ENCODE measurements at places on chromosomes 11 and 22.

DNA sequence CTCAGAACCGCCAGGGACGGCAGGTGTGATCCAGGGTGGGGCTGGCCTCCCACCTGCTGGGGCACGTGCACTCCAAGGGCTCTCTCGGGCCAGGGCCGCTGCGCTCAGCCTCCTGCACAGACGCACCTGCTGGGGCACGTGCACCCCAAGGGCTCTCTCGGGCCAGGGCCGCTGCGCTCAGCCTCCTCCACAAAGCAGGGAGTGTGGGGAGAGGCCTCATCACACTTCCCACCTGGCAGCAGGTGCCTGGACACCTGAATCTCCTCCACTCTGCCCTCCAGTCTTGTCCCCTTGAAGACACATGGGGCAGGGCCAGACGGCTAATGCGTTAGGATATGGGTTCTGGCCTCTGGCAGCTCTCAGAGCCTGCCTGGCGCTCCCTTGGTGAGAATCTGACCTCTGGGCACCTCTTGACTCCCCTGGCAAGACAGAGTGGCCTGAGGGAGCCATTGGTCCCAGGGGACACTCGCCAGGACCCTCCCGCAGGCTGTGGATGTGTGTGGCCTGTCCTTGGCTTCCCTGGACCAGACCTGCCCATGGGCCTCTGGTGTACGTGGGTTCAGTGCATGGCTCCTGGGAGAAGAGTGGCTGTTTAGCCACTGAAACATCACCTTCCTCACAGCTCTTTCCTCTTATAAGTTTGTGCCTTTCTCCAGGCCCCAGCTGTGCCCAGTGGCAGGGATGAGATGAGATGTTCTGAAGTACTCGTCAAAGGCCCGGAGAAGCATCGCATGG is 73.5 kb downstream of the BRD1 start:
- DNase-seq, result no peak

DNA sequence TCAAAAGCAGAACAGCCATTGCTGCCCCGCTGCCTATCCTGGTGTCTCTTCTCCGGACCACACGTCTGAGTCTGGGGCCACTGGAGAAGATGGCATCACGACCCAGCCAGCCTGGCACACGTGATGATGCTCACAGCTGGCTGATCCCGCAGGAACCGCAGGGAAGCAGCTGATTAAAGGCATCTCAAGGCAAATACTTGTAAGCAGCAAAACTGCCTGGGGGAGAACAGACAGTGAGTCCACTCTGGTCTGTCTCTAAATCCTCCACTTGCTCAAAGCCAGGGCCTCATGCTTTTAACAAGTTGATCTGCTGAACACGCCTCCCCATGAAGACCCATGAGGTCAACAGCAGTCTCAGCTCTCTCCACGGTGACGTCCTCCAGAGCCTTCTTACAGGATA is 108.6 kb downstream of the BRD1 start:
- DNase-seq, result no peak

DNA sequence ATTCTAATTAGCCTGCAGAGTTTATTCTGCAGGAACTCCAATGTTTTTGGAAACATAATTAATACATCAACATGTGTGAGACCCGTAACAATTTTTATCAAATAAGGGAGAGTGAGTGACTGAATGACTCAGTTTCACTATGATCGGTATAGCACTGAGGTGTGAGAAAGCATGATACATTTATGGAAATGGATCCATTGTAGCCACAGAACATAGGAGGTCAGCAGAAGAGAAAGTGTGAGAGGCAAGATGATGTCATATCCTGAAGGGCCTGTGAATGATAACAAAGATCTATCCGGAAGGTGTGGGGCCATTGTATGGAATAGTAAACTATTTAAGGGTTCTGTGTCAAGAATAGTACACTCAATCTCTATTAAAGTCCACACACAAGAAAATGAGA is 1406.1 kb upstream of the TENM4 start:
- no peak for DNase-seq

GRCh38 chr11:70445605-70446004 is 47.3 kb downstream of the CTTN start:
- no peak for DNase-seq

DNA sequence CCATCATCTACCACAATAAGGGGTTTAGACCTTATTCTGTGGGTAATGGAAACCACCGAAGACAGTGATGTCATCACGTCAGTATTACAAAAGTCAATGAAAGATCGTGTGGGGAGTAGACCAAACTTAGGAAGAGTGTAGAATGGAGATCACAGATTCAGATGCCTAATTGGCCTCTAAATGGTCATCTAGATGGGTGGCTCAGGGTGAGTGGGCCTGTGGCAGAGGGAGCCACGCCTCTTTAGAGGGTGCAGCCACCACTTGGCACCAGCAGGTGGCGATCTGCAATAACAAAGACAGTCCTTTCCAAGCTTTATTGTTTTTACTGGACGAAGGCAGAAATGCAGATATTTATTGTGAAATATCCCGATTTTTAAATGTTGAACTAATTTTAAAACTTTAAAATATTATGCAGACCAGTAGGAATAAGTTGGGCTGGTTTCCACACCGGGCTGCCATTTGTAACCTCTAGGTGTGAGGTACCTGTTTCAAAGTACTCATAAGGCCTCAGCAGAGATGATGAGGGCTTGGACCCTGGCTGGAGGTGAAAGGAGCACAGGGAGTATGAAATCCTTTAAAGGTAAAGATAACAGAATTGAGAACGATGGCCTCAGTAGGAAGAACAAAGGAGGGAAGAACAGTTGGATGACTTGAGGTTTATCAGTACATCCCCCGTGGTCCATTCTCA is 222.0 kb downstream of the DBX1 start:
- no peak for DNase-seq

GRCh38 chr11:48008951-48009270 is 28.6 kb downstream of the PTPRJ start:
- DNase-seq, result no peak

GRCh38 chr11:49208006-49208721 is at the start of gene FOLH1:
Gene FOLH1, minus strand, starts transcription at chr11:49208602. Its CDS starts 193 bp downstream, at chr11:49208409.
- DNase-seq, result peak; percentile 56

DNA sequence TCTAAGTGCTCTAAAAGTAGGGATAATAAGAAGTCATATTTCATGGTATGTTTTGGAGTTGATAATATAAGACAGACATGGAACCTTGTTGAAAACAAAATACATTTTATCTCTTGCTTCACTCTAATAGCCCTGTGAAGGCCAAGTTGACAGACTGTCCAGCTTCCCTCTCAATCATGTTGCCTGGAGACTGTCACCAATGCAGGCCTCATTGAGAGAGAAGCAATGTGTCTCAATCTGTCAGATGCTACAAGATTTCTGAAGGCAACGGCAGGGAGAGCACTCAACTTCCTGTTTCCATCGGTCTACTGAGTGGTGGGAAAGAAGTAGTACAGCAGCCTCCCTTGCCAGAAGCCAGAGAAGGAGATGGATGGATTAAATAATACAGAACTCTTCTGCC is 23.6 kb upstream of the FJX1 start:
- DNase-seq, result no peak

- DNase-seq, result no peak
Observed at GRCh38 chr22:24407884-24408283, 19.5 kb upstream of the ADORA2A start.

GRCh38 chr11:17010851-17011420 is 3.3 kb downstream of the PLEKHA7 start:
- DNase-seq, result no peak

- no peak for DNase-seq
Observed at GRCh38 chr11:112805658-112806057, 155.6 kb upstream of the NCAM1 start.

DNA sequence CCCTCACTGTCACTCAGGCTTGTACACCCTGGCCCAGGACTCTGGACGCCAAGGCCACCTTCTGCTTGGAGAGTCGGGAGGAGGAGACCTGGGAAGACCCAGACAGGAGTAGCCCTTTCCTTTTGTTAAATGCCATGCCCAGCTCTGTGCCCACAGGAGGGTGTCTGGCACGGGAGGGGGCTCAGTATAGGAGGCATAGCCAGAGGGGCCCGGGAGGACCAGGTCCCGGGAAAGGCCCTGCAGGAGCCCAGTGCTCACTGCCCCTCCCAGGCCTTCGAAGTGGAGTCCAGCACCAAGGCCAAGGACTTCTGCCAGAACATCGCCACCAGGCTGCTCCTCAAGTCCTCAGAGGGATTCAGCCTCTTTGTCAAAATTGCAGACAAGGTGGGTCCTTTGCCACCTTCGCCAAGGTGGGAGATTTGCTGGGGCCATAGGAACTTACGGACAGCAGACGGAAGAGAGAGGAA is 79.0 kb downstream of the MYO7A start:
- no peak for DNase-seq

- DNase-seq, result no peak
Observed at GRCh38 chr11:45518833-45519535, 146.4 kb downstream of the CHST1 start.

DNA sequence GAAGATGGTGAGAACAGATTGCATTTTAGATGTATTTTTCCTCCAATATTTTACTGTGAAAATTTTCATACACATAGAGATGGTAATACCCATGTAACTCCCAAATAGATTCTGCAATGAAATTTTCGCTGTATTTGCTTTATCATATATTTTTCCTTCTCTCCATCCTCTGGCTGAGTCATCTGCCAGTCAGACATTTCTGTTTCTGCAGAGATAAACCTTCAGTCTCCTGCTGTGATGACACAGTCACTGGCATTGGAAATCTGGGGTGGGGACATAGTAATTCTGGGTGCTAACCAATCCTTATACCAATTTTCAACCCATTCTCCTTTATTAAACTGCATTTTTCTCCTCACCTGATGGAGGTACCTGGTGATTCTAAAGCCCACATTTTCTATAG is 33.7 kb downstream of the SVIP start:
- no peak for DNase-seq

GRCh38 chr11:130218501-130219070 is 59.0 kb downstream of the ST14 start:
- no peak for DNase-seq

- no peak for DNase-seq
Observed at GRCh38 chr11:114161486-114162250, 102.2 kb downstream of the ZBTB16 start.

DNA sequence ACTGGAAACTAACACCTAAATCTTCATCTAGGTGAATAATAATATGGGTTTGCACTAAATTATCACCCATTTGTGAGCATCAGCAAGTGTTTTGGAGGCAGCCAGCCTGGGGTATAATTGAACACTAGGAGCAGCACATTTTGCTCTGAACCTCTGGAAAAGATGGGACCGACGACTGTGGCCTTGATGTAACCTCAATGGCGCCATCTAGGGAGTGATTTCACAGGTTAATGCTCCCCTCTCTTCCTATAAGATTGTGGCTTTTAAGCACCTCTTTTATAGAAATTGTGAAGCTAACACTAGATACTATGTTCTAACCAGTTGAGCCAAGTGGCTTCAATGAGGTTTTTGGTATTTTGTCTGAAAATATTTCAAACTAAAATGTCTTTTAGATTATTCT is 203.7 kb downstream of the NELL1 start:
- no peak for DNase-seq

GRCh38 chr11:77127235-77127911 is 673 bp upstream of the MYO7A start:
- DNase-seq, result no peak

DNA sequence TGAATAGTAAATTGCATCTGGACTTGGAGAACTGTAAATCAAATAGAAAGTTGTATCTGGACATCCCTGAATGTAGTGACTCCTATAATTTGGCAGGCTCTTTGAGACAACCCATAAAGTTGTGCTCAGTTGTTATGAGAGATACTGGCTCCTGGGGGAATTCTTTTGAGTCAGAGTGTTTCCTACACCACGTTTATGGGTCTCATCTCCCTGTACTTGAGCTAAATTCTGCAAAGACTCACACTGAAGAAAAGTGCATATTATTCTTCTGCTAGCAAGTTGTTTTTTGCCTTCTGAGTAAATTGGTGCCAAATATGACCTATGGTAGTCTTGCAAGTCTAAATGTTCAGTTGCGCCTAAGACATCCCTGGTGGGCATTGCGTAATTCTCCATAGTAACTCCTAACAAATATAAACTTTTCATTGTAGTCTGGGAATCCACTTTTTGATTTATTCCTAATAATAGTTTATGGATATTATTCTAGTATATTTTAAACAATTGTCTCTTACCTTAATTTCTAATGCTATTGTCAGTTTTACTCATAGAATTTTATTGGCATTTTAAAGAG is 5.0 kb downstream of the ZNF215 start:
- DNase-seq, result no peak

DNA sequence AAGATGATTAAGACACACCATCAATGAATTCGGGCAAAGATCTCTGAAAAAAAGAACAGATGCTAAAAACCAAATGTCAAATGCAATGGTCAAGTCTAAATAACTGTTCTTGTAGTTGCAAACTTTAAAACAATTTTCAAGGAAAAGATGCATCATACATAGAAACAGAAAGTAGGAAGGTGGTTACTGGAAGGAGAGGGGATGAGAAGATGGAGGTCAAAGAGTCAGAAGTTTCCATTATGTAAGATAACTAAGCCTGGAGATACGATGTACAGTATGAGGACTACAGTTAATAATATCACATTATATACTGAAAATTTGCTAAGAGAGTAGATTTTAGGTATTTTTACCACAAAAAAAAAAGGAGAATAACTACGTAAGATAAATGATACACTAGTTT is 27.1 kb downstream of the CWF19L2 start:
- DNase-seq, result no peak

DNA sequence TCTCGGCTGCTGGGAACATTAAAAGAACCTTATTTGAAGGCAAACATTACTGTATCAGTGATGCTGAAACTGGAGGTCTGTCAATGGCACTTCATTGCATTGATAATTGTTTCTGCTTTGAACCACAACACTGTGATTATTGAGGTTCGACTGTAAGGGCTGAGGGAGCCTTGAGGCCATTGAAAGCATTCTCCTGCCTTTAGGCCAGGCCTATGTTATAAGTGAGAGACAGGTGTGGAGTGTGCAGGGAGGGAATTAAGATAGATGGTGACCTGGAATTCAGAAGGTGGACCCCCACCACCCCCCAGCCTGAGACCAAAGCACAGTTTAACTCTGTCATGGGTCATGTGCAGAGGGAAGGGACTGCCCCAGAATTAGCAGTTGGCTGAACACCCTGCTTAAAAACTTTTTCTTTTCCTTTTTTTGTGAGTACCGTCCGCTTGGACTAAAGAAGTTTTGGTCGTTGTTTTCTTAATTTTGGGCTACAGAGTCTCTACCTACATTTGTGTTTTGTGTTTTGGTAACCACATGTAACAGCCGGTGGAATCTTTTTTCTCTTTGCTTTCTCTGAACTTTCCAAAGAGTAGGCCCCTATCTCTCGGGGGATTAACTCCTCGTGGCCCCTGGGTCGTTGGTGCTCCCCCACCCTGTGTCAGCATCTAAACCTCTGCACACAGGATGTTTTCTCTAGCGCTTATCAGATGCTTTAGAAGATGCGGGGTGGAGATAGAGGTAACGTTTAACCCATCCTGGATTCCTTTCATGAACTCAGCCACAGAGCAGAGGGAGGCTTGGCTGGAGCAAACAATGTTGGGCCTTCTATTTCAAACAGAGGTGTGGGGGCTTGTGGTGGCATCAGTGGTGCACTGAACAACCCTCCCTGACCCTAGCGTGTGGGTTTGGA is 43.7 kb downstream of the ZBTB16 start:
- no peak for DNase-seq
